Hematopoietic multipotent progenitor cell treated with erythropoietin and hydrocortisone succinate and interleukin-3 and kit ligand, for 15 days (in vitro differentiated cells): ENCODE measurements at places on chromosomes 6 and 20.

DNA sequence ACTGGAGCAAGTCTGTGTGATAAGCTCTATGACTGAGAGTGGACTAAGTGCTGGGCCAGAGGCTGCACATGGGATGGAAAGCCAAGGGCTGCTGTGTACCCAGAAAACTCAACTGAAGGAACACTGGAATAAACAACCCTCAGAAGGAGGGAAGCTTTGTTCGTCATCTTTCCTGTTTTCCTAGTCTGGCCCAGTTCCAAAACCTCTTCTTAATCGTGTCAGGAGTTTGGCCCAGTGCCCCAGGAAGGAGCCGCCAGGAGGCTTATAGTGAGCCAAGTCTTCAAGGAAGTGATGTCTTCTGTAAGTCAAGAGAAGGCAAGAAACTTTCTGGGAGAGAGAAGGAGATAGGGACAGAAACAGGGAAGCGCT is 23.3 kb upstream of the TOP1 start:
- DNase-seq = no peak

DNA sequence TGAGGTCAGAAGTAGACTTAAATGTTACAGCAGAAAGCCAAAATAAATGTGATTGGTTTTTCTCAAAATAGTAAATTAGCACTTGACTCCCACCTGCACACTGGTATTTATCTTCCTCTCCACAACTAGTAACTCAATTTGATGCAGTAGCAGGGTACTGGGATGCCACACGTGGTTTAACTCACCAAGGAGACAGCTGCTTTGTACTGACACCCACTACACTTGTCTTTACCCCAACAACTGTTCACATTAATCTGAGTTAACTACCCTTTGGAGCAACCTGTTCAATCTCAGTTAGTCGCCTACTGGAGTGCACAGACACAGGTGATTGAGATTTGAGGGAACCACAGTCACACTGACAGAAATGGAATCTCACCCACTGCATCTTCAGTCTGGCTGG is 242.1 kb downstream of the PRKN start:
- no peak for DNase-seq

DNA sequence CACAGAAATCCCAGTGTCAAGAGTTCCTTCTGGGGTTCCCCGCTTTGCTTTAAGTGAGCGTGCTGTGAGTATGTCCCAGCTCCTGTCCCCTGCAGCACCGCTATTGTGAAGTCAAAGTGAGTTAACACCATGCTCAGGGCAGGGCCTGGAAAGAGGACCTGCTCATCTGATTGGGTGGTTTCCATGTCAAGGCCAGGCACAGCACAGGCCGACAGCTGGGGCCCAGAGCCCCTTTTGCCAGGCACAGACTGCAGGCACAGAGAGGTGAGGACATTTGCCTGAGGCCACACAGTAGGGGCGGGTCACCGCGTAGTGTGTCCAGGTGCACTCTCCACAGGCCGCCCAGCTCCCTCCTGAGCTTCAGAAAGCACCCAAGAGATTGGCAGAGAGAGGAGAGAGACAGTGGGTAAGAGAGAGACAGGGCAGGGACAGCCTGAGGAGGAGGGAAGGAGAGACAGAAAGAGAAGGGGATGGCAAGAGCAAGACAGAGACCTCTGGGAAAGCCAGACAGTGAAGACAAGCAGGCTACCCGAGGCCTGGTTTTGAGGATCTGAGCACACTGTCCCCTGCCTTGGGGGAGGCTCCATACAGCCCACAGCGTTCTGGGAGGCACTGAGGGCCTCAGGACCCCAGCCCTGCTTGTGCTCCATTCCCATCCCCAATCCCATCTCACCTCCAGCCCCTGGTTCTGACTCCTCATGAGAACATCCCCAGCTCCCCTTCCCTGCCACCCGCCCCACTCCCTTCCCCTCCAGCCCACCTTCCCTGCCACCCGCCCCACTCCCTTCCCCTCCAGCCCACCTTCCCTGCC is 6.5 kb upstream of the BPIFB1 start:
- DNase-seq = no peak

- DNase-seq = no peak
Observed at GRCh38 chr20:63377951-63378381, 16.8 kb upstream of the CHRNA4 start.

DNA sequence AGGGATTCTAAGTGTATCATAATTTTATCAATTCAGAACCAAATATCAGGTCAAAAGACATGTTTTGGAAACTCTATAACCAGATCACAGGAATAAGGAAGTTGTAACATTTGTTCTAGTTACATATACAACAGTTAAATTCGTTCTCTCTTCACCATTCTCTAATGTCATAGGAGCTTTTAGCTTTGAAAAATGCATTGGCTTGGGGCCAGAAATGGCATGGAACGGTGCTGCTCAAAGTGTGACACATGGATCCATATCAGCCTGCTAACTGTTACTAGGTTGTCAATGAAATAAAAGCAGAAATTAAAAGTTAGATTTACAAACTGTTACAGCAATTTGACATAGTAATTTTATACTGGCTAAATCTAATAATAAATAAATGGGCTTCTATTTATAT is 120.3 kb downstream of the LCA5 start:
- DNase-seq = no peak

- DNase-seq = no peak
Observed at GRCh38 chr6:31892821-31893220, 4.7 kb downstream of the EHMT2 start.

GRCh38 chr6:79186564-79186963 is 47.9 kb downstream of the HMGN3 start:
- DNase-seq = no peak
